ENCODE measurements at places on chromosomes 6 and 20.

GRCh38 chr6:36924131-36924530 is 30.4 kb upstream of the PI16 start:
- no peak for DNase-seq

DNA sequence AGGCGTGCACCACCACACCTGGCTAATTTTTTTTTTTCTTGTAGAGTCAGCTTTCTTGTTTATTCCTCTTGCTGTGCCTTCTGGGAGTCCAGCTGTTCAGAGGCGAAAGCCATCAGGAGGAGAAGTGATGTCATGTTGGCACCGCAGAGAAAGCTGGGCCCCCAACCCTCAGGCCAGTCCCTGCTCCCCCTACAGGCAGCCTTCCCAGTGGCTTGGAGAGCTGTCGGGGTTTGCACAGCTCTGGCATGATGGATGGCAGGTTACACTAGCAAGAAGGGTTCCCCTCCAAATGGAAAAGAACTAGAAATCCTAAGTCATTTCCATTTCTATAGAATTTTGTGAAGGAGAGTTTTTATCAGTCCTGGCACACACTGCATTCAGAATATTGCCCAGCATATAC is 72.6 kb downstream of the C6orf52 start:
- DNase-seq, result no peak

GRCh38 chr6:32597024-32597423 is 7.4 kb upstream of the HLA-DRB1 start:
- DNase-seq, result no peak

GRCh38 chr6:80151635-80152034 is 45.2 kb downstream of the BCKDHB start:
- no peak for DNase-seq

GRCh38 chr20:59985864-59986263 is 27.6 kb downstream of the CDH26 start:
- DNase-seq, result no peak

GRCh38 chr6:17886891-17887290 is 100.5 kb downstream of the KIF13A start:
- no peak for DNase-seq

- DNase-seq, result no peak
Observed at GRCh38 chr6:33595001-33595846, 15.1 kb upstream of the BAK1 start.

Measured in activated CD8-positive, alpha-beta memory T cell treated with anti-CD3 and anti-CD28 coated beads for 48 hours (primary cell).